HFFc6 (cell line): ENCODE measurements at places on chromosomes 6 and 20.

DNA sequence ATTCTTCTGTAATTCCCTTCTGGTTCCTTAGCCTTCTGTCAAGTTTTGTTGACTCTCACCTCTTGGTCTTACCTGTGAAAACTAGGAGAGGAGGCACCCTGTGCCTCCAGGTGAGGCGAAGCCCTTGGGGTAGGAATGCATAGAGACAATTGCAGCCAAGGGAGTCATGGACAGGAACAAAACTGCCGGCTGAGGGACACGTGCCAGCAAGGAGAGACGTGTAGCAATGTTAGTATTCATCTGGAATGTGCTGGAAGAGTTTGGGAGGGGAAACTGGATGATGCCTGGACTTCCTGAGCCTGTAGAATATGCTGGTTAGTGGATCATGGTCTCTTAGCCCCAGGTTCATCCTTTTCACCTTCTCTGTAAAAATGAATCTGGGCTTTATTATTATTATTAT, 3.9 kb upstream of the TIAM2 start:
- no peak for DNase-seq

- no peak for DNase-seq
These were observed 370.3 kb upstream of the JARID2 start for GRCh38 chr6:14875481-14876063.

GRCh38 chr20:44334306-44334705, 2.5 kb upstream of the R3HDML start:
- no peak for DNase-seq

- no peak for DNase-seq
These were observed 10.4 kb downstream of the E2F3 start for GRCh38 chr6:20411953-20412681.

DNA sequence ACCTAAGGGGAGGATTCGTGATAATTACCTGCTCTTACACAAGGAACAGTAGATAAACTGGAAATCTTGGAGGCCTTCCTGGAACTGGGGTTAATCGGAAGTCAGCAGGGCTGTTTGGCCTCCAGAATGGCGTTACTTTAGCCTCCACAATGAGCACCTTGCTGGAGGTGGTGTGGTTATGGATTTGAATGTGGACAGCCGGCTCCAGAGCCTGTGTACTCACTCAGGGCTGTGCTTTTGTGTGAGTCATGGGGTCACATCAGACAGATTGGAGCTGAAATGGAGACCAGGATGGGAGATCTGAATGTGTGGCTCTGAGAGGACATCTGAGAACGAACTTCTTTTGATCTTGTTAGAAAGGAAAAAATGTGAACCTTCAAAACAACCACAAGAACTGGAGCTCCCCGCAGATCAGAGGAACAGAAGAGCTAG, 30.4 kb downstream of the IGF2R start:
- DNase-seq = no peak

DNA sequence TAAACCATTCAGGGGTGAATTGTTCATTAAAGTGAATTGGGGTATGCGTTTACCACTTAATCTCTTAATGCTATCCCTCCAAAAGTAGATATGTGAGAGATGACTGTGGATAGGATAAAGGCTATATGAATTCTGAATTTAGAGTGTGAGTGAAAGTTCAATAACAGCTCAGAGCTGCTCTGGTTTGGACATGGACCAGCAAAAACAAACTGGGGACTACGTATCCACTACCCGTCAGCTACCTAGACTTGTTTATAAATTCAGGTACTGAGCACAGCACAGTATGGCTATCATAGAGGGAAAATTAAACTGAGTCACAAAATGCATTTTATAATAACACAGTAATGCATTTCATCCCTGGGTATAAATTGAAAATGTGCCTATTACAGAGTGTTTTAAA, 44.4 kb downstream of the HDDC2 start:
- DNase-seq = no peak

GRCh38 chr6:147528511-147529145, 20.1 kb downstream of the SAMD5 start:
- DNase-seq = no peak

DNA sequence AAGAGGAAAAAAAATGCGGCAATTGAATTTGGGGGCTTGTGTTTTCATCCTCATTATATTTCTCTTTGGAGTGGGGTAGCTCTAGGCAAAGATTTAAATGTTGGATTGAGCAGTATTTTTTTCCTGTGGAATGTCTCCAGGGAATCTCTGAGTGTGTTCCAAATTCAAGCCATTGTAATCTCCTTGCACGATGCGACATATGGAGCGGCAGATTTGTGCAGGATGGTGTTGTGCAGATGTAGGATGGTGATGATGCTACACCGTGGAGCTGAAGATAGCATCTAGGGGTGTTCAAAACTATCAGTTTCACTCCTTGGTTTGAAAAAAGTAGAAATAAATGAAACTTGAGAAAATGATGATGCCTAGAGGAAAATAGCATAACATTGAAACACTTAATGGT, 777.5 kb upstream of the EPHA7 start:
- DNase-seq = no peak

- DNase-seq = no peak
These were observed 85.6 kb downstream of the MYB start for GRCh38 chr6:135266675-135267074.

GRCh38 chr6:20571261-20571660, 37.0 kb downstream of the CDKAL1 start:
- no peak for DNase-seq

DNA sequence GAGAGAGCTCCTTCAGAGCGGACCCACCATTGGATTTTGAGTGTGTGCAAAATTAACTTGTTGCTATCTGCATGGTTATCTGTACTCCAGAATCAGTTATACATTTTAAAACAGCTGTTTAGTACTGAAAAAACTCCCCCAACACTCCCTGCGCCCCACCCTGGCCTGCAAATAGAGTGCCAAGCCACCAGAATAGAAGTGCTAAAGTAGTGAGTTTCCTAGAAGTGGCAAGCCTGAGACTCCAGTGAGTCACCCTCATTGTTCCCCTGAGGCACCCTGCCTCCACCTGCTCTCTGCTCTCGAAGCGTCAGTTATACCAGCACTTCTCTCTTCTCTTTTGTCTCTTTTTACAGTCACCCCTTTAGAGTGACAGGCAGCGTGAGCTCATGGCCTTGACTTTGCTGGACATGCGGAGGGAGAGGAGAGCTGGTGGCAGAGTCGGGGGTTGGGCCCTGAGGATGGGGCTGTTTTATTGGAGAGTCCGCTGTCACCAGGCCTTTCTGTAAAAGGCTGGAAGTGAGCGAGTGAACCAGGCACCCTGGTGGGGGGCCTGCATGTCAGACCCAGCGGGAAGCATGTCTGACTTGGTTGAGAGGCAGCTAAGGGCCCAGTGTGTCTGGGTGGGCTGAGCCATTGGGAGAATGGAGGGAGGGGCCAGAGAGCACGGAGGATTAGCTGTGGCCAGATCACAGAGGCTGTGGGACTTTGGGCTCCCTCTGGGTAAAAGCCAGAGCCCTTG, 10.4 kb downstream of the IGF2R start:
- DNase-seq = no peak

- DNase-seq = peak; percentile 41
These were observed 177.0 kb downstream of the ARID1B start for GRCh38 chr6:156954191-156954590.

DNA sequence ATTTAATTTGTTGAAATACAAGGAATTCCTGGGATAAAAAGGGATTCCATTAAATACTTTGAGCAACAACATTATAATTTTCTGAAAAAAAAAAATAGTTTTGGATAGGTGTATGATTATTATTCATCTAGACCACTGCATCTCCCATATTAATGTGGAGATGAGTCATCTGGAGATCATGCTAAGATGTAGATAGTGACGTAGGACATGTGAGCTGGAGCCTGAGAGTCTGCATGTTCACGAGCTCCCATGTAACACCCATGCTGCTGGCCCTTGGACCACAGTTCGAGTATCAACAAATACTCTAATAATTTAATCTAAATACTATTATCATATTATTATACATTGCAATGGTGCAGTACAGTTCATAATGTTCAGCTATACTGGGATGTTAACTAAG, 91.6 kb downstream of the EPM2A start:
- DNase-seq = no peak

DNA sequence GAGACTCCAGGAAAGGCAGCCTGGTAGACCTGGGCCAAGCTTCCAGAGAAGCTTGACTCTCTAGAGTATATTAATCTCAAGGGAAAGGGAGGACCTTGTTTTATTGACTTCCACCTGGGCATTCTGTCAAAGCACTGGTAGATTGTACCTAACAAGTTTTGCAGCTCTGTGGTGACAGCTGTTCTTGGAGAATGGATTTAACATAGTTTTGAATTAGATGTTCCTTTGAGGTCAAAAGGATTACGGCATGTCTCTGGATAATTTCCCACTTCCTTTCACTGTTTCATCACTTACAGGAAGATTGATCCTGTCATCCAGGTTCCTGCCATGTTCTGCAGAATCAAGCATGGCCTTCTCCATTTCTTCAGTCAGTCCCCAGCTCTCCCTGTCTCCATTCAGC, 246.0 kb downstream of the PHACTR1 start:
- no peak for DNase-seq

- DNase-seq = peak; percentile 62
These were observed 11.4 kb upstream of the MMS22L start for GRCh38 chr6:97294451-97294850.

- DNase-seq = no peak
These were observed 8.4 kb downstream of the OR2H2 start for GRCh38 chr6:29593199-29593855.

GRCh38 chr6:14974792-14975470, 270.9 kb upstream of the JARID2 start:
- no peak for DNase-seq

GRCh38 chr20:20214757-20215275, 153.1 kb upstream of the INSM1 start:
- DNase-seq = no peak

GRCh38 chr6:12977806-12978205, 261.2 kb downstream of the PHACTR1 start:
- no peak for DNase-seq

DNA sequence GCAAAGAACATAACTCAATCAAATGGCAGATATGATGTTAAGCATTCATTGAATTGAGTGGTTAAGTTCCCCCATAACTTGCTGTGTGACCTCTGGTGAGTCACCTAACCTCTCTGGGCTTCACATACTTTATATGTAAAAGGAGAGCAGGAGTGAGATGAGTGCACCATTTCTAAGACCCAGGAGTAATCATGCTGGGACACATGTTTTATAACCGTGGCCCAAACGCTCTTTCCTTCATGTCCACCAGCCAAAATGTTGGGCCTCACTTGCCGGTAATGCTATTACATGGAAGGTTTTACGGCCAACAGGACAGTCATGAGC, 40.3 kb upstream of the CCDC167 start:
- DNase-seq = no peak

GRCh38 chr6:52908526-52908925, 972 bp downstream of the GSTA3 start:
- DNase-seq = no peak

DNA sequence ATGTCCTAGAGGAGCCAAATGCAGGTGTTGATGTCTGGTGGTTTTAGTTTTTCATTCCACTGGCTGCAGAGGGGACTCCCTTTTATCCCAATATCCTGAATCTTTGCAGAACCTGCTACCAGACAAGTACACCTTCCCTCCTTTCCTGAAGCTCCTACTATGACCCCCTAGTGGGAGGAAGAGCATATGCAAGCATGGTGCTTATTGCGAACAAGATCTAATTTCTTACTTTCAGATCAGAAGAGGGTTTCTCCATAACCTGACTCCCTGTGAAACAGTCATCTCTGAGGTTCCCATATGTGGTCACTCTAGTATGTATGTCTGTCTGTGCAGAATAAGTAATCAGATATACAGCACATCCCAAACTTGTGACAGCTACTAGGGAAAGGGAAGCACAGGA, 277.2 kb downstream of the ARHGAP18 start:
- DNase-seq = no peak

- DNase-seq = no peak
These were observed 10.2 kb downstream of the LRRC1 start for GRCh38 chr6:53805016-53805415.

- DNase-seq = peak; percentile 78
These were observed 19.5 kb upstream of the MAP3K4 start for GRCh38 chr6:160972111-160972510.

DNA sequence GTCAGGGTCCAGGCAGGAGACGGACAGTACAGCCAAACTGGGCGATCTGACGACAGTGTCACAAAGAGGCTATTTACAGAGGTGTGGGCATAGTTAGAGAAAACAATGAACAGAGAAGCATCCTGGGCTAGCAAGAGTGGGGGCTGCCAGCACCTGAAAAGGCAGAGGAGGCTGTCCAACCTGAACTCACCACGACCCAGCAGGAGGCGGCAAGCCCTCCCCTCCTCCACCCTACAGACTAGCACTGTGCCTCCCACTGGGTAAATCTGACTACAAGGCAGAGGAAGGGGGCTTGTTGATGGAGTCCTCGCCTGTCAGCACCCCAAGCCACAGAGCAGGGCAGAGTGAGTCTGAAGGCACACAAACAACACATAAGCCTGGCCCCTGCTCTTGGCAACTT, 52.8 kb upstream of the CDYL start:
- no peak for DNase-seq

DNA sequence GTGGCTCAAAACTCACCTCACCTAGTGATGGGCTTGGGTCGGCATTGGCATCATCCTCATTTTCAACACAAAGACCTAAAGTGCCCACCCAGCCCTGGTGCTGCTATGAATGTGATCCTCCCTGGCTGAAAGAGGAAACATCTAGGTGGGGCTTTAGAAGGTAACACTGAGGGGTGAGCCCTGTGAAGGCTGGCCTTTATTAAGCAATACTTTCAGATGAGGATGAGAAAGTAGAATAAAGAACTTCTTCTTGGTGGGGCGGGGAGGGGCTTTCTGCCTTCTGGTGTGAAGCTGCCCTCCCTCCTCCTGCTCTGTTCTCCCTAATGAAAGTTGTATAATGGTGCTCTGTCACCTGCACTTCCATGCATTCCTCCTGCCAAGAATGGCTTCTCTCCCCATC, 133.0 kb upstream of the TRAF3IP2 start:
- no peak for DNase-seq

- no peak for DNase-seq
These were observed 91.2 kb upstream of the GLP1R start for GRCh38 chr6:38957426-38957825.

DNA sequence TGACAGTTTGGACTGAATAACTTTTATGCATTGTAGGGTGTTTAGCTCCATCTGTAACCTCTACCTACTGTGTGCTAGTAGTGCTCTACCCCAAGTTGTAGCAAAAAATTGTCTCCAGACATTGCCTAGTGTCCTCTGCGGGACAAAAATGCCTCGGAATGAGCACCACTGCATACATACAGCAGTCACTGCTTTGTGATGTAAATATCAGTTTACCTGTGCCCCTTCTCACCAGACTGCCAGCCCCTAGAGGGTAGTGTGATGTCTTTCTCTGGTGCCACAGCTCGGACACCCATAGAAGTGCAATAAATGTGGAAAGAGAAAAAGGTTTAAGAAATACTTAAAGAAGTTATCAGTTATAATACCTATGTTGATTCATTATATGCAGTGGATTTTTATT, 25.1 kb downstream of the TMEM200A start:
- DNase-seq = no peak
